ENCODE measurements at places on chromosomes 6 and 20.

GRCh38 chr20:47551841-47552240, 50.2 kb downstream of the NCOA3 start:
- no peak for DNase-seq

DNA sequence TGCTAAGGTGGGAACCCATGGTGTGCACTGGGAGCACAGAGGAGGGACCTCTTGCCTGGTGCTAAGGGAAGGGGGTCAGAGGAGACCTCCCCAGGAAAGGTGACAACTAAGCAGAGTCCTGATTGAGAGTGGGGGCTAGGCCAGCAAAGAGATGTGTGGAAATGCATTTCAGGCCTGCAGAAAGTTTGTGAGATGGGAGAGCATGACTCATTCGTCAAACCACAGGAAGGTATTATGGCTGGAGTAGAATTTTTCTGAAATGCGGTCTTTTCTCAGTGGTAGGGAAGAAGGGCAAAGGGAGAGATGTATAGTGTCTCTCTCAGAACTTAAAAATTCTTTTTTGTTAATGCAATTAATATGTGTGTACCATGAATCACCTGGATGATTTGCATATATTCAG, 23.6 kb upstream of the EDN1 start:
- peak; percentile 89 for DNase-seq

DNA sequence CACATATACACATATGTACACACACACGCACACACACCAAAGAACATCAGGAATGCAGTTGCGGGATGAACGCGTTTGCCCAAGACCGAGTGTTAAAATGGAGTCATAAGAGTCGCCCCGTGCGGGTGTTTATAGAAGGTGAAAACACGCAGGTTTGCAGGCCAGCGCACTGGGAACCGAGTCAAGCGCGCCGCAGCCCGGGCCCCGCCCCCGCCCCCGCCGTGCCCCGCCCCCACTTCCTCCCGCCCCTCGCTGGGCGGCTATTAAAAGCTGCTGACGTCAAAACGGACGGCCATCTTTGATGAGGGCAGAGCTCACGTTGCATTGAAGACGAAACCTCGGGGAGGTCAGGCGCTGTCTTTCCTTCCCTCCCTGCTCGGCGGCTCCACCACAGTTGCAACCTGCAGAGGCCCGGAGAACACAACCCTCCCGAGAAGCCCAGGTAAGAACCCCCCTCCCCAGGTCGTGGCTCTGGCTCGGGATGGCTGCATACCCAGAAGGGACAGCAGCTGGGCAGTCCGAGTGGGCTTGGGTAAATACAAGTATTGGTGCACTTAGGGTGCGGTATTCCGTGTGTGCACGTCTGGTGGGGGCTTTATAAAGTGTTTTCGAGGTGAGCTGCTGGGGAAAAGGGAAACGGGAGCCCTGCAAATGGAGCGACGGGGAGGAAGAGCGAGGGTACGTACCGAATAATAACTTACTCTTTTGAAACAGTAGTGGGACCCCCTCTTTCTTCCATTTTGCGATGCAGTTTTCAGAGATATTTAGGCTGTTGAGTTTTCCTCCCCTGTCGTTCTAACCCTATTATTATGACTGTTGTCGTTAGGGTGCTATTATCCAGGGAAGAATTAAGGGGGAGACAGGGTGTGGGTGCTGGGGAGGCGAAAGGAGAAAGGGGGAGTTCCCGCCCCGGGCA, at the start of gene SNAP25:
TSS of gene SNAP25 (plus strand) at position 295 of the 916 bp plus-strand sequence. CDS start 56,662 bp downstream, outside the sequence.
- peak; percentile 77 for DNase-seq

DNA sequence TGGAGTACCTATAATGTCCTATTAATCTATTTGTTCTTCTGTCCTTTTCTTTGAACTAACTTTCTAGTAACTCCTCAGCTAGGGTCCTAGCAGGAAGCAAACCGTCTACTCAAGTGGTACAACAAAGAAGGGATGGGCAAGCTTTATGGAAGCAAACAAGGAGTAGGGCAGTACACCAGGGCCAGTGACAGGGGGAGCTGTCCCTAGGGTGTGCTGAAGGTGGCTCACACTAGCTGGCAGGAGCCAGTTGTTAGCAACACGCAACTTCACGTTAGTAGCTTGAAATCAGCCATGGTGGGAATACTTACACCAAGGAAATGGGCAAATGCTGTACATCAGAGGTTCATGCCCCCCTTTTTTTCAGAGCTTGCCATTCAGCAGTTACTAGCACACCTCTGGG, 74.0 kb upstream of the EYA2 start:
- no peak for DNase-seq

DNA sequence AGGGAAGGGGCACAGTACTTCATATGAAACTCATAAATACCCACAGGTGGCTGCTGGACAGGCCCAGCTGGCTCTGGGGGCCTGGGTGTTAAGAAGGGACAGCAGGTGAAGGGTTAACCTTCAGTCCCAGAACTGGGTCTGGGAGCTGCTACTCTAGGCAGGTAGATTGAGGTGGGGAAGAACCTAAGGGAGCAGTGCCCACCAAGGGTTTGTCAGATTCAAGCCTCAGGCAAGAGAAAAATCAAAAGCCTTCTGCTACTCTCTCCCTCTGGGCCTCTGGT, 5.6 kb downstream of the RPL10A start:
- no peak for DNase-seq

- no peak for DNase-seq
Observed at GRCh38 chr6:129469070-129469662, 240.8 kb downstream of the ARHGAP18 start.

GRCh38 chr6:119308048-119308570, 41.5 kb downstream of the MAN1A1 start:
- DNase-seq = peak; percentile 82

DNA sequence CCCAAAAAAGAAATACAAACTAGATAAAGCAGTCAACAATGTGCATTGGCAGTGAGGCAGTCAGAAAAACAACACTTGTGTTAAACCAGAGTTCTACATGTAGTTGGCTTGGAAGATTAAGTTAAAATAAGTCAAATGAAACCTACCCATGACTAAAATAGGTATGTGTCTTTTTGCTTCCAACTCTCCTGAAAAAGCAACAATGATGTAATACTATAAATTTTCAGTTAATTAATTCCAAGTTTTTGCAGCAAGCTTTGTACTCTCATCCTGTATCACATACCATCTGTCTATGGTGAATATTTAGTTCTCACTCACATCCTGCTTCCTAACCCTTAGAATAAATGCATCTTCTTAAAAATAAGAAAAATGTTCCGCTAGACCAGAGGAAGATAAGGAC, 261.5 kb downstream of the KIF16B start:
- peak; percentile 11 for DNase-seq

DNA sequence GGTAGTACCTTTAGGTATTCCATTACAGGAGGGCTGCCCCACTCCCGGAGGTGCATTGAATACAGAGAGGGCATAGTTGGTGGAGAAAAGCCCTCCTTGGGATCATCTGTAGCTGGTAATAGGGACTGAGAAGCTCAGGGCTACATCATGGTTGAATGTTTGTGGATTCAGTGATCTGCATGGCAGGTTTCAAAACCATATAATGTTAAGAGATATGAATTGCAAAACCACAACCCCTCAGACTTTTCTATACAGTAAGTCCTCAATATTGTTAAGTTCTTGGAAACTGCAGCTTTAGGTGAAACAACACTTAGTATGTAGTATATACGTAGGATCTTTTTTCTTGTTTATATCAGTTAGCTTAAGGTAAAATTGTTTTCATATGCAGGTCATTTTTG, 11.3 kb downstream of the TULP4 start:
- DNase-seq = no peak

GRCh38 chr6:22113026-22113766, 183.6 kb downstream of the PRL start:
- peak; percentile 96 for DNase-seq

DNA sequence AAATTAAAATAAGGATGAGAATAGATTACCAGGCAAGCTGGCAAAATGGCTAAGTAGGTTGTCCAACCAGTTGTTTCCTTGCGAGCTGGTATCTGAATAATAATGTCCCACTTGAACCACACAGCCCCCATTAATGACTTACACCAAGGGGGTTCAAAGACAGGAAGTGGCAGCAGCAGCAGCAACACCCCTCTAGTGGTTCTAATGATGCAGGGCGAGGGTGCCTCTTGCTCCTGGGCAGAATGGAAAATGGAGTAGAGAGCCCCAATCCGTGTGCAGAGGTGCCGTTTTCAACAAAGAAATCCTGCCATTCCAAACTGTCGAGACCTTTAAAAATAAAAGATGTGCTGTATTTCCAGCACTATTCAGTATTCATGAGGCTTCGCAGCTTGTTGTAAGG, 218.1 kb downstream of the TSHZ2 start:
- no peak for DNase-seq

DNA sequence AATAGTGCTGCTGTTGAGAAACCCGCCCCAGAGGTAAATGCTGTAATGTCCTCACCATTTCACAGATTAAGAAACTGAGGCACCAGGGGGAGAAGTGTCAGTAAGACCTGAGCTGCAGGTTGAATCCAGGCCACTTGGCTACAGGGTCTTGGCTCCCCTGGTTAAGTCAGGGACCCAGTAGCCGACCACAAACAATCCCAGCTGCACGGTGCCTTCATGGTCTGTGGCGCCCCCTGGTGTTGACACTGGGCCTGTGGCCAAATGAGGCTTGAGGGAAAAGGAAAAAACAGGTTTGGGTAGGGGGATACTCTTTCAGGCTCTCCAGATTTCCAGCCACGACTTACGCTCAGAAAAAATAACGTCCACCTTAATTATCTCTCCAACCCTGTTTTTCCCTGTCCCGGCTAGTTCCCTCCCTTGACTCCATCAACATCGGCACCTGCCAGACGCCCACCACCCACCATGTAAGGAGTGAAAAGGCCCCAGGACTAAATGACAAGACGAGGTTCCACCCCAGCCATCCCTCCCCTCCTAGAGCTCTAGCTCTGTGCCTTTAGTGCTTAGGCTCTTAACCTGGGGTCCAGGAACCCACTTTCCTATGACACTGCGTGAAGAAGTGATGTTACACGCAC, 47.7 kb upstream of the POLR1H start:
- DNase-seq = peak; percentile 5

DNA sequence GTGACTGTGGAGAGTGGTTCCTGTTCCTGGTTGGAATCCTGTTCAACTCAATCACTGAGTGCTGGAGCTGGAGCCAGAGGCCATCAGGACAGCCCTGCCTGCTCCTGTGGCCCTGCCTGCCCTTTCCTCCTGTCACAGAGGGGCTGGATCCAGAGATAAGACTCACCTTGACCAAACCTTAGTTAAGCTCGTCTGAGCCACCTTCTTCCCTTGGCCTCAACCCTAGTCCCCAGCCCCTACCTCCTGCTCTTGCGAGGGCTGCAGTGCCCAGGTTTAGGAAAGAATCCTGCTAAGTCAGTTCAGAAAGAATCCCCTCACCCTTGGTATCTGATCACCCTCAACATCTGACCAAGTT, 47.0 kb upstream of the CST5 start:
- no peak for DNase-seq

DNA sequence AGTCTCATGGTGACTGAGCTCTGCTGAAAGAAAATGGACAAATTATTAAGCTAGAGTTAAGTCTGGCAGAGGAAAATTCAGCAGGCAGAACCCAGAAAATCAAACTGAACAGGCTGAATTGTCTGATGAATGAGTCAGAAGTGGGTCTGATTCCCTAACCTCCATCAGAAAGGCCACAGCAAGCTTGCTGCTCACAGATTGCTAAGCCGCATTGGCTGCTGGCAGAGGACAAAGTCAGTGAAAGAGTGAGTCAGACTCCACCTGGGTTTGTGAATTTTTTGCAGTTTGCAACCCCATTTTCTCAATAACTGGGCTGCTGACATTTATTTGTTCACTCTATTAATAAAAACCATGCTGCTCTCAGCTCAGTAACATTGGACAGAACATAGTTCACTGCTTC, 191.3 kb downstream of the EPM2A start:
- no peak for DNase-seq

- DNase-seq = peak; percentile 30
Observed at GRCh38 chr6:127176146-127176545, 57.7 kb downstream of the RSPO3 start.

- DNase-seq = no peak
Observed at GRCh38 chr6:39558079-39558478, 167.1 kb downstream of the KIF6 start.

DNA sequence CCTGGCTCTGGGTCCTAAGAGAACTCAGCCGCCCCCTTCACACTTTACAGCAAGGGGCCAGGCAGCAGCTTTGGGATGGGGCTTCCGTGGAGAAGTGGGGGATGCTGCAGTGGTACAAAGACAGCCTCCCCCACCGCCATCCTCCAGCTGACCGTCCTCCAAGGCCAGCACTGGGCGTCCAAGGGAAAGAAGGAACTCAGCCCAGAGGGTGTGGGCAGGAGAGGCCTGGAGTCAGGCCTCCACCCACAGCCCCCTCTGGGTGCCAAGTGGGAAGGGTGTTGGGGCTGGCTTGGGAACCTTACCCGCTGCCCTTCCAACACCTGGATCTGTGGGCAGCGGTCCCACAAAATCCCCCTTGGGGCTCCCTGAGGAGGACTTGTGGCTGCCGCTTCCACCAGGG, 13.1 kb downstream of the STMN3 start:
- DNase-seq = no peak

DNA sequence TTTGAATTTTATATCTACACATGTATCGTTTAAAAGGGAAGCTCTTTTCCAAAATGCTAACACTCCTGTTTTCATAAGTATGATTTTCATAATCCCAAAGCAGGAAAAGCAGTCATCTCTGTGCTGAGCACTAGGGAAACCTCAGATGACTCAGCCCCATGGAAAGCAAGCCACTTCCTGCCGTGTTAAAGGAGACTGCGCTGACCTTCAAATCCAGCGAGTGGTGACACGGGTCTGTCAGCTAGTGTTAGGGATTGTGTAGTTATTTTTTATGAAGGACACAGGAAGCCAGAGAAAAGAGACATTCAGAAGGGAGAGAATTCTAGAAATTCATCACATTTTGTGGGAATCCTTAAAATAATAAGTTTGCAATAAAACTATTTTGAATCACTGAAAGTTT, 57.0 kb upstream of the CD93 start:
- DNase-seq = peak; percentile 93

DNA sequence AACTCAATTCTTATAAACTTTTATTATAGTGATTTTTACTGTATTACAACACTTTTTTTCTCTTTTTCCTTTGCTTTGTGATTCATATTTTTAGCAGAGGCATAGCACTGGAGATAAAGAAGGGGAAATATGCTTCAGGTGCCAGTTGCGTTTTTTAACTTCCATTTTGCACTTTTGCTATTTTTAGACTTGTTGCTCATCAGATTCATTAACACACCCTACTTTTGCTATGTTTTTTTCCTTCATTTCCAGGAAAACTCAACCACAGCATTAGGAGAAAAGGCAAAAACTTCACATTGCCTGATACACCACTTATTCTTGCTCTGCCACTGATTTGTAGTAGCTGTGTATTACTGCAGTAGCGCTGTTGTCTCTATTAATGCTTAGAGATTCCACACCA, 8.0 kb upstream of the TMEM30A start:
- no peak for DNase-seq

DNA sequence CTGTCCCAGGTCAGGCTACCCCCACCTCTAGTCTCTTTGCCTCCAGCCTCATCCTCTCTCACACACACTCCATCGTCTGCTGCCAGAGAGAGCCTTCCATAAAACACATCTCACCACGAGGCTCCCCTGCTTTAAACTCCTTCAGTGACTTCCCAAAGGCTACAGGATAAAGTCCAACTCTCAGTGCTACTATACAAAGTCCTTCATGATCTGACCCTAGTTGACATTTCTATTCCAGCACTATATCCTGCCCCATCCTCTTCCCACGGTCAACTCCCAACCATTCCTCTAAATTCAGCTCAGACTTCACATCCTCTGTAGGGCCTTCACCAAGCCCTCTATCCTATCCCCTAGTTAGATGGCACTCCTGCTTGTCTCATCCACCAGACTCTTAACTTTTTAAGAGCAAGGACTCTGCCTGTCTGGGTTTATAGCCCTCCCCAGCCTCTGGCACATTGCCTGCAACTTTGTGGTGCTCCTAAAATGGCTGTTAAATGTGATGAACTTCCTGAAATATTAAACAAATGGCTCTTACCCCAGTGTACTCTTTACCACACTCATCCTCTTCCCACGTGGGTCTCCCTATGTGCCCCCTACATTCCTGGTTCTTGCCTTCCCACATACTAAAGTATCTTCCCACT, 36.1 kb downstream of the KIF16B start:
- no peak for DNase-seq

Data from fibroblast of skin of back (primary cell).